AG20443 (cell line): ENCODE measurements at places on chromosomes 16 and 17.

DNA sequence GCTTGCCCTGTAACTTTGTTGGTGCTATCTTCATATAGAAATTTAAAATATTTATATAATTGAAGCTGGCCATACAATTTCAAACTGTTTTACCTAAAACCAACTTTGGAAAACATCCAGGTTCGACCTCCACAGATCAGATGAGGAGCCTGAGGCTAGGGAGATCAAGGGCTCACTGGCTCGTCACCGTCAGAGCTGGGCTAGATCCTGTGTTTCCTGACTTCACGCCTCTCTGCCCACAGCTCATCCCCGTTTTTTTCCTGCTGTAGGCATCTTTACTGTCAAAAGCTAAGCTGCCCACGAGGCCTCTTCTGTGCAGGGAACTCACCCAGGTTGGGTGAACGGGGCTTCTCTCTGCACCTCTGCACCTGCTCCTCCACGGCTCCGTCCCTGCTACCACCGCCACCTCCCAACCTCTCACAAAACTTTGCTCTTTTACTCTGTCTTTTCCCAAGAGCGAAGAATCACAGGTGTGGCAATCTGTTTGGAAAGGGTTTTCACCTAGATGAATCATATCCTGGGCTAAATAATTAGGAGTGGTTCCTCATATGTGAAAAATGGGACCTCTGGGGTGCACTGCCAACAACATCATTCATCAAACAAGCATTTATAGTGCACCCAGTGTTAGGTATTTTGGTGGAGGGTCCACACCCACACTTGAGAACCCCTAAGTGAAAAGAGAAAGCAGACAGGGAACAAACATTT is 24.8 kb upstream of the KDM6B start:
- DNase-seq: no peak

DNA sequence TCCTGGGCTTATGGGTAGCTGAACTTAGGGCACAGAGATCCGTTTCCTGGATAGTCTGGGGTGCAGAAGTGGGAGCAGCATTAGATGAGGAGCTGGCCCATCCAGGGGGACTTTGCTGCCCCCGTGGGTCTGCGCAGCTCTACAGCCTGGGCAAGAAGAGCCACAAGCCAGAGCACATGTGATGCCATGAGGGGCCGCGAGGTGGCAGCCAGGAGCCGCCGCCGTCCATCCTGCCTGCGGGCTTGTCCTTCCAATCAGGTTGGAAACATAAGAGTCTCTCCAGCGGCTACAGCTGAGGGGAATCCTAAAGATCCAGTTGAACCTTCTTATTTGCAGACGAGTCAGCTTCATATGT is 21.9 kb downstream of the C1QTNF1 start:
- peak; percentile 87 for DNase-seq

GRCh38 chr16:10552998-10553491 is 27.4 kb downstream of the EMP2 start:
- no peak for DNase-seq

DNA sequence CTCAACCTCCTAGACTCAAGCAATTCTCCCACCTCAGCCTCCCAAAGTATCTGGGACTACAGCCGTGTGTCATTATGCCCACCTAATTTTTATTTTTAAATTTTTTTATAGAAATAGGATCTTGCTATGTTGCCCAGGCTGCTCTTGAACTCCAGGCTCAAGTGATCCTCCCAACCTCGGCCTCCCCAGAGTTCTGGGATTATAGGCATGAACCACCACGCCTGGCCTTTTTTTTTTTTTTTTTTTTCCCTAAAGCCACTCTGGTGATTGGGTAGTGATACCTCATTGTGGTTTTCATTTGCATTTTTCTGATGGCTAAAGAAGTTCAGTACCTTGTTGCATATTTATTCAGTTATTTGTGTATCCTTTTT is 1.2 kb upstream of the CDR2L start:
- DNase-seq: no peak

- DNase-seq: no peak
These were observed 188.0 kb upstream of the AXIN2 start for GRCh38 chr17:65749479-65749878.

GRCh38 chr16:4724661-4725270 is 9.3 kb downstream of the ANKS3 start:
- DNase-seq: no peak
